Activated T-helper 1 cell treated with anti-CD3 and anti-CD28 coated beads, Interleukin-2, amount 50 U/mL, for 16 hours (primary cell): ENCODE measurements at places on chromosomes 1 and 21.

- no peak for DNase-seq
Measured at GRCh38 chr1:88016947-88017346, 667.1 kb upstream of the PKN2 start.

- DNase-seq: no peak
Measured at GRCh38 chr1:203353486-203353885, 2.6 kb upstream of the FMOD start.

DNA sequence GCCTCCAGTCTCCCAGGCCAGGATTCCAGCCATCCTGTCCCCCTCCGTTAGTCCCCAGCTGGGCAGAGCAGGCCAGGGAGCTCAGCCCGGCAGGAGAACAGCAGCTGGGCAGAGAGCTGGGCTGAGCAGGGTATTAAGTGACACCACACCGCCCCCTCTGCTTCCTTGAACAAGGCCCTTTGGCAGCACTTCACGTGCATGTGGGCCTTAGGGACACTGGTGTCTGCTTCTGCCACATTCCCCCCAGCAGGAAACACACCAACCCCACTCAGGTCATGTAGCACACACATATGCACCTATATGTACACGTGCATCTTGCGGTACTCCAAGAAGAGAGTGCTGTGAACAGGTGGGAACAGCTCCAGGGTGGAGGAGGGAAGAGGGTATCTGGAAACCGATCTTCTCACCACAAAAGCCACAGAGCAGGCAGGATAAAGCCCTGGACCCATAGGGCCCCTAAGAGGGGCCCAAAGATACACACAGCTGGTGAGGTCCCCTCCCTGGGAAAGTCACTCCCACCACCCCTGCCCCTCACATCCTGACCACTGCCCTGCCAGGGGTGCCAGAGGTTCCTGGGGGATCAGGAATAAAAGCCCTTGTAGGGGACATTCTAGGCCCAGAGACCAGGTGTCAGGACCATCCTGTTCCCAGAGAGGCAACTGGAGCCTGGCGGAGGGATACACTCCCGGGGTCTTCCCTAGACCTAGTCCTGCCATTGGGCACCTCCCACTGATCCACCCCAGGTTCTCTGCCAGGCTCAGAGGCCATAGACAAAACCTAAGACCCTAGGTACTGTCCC is 4.5 kb downstream of the EPHA2 start:
- no peak for DNase-seq

DNA sequence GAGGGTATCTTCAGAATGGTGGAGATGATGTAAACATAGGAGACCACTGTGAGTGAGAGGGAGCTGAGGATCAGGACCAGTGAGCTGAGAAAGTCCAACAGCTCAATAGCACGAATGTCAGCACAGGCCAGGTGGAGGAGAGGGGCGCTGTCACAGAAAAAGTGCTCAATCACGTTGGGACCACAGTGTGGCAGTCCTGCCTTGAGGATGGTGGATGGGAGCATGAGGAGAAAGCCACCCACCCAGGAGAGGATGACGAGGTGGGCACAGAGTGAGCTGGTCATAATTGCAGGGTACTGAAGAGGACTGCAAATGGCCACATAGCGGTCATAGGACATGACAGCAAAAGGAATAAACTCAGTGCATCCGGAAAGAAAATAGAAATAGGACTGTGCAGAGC is 8.1 kb downstream of the OR11L1 start:
- no peak for DNase-seq

DNA sequence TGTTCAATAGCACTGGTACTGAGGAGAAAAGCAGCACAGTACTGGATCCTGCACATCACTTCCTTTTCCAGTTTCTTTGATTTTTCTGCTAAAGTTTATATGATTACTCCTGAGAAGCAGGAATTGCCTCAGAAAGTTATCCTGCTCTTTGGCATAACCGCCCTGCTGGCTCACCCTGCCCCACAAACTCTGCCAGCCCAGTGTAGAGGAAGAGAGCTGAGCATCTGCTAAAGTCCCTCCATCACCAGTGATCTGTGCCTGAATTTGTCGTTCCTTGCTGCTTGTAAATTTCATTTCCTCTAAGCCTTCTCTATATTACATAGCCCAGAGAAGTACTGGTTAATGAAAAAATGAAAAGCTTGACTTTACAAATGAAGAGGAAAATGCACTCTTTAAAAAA is 87.0 kb upstream of the C1orf21 start:
- DNase-seq: no peak

DNA sequence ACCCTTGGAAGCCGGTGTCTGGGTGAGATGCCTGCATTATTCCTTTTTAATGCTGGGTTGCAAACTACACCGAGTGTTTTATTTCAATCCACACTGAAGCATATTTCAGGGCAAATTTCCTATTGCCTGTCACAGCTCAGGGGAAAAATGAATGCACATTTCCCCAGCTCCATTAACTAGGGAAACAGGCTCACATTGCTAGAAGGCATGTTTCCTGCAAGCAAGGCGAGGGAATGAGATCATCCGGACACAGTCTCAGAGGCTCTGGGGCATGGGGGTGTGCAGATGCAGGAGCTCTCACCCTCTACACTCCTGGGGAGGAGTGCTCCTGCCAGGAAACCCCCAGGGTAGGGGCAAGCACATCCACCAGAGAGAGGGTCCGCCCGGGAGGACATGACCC is 24.6 kb downstream of the SYT2 start:
- DNase-seq: no peak

- DNase-seq: no peak
Measured at GRCh38 chr1:197903196-197903514, 725 bp downstream of the C1orf53 start.

DNA sequence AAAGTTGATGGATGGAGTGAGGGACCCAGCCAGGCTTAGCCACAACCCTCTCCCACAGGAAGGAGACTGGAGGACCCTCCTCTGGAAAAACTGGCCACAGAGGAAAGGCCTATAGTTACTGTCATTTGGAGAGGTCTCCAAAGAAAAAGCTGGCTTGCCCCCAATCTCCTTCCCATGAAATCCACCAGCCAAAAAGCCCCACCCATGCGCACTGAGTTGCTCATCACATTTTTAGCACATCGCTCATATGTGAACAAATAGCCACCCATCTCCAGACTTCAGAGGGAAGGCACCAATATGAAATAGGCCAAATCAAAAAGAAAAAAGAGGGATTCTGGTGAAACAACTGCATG is 36.9 kb upstream of the QSOX1 start:
- DNase-seq: no peak

DNA sequence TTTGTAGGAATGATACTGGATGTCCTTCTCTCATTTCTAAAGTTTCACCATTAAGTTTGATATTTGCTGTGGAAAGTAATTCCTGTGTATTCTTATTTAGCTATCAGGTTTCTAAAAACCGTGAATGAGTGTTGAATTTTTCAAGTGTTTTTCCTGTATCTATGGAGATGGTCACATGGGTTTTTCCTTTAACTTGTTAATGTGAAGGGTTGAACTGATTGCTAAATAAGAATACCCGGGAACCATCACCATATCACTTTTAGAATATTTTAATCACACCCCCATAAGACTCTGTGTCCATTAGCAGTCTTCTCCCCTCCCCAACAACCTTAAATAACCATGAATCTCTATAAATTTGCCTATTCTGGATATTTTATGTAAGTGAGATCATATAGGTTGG is 16.5 kb upstream of the ASAP3 start:
- no peak for DNase-seq

- no peak for DNase-seq
Measured at GRCh38 chr1:29753244-29753643, 516.9 kb downstream of the PTPRU start.

GRCh38 chr21:43658769-43659135 is 536 bp downstream of the HSF2BP start:
- no peak for DNase-seq

GRCh38 chr1:168403140-168403539 is 122.5 kb downstream of the TBX19 start:
- no peak for DNase-seq

DNA sequence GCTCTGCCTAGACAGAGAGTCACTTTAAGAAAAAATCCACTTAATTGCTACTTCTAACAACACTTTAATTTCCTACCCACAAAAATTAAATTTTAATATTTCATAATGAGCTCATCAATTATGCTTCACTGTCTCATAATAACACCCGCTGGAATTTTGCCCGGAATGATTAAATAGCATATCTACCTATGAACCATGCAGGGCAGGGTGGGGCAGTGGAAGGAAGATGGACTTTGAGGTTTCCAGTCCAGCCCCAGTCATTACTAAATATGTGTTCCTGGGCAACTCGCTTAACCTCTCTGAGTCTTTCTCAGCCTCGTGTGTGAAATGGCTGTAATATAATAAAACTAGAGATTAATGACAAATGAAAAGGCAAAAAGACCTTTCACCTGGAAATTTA is 32.8 kb upstream of the SLC45A1 start:
- no peak for DNase-seq
